ENCODE measurements at places on chromosomes 7 and 10.

DNA sequence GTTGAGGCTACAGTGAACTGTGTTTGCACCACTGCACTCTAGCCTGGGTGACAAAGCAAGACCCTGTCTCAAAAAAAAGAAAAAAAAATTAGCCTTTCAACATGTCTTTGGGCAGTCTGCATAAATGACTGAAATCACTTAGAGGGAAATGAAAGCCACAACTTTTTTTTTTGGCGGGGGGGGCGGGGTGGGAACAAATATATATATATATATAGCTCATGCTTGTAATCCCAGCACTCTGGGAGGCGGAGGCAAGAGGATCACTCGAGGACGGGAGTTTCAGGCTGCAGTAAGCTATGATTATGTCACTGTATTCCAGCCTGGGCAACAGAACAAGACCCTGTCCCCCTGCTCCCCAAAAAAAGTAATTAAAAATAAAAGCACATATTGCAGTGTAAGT, 23.4 kb upstream of the MICU1 start:
- DNase-seq = no peak

GRCh38 chr7:44764665-44765578, 16.3 kb downstream of the ZMIZ2 start:
- DNase-seq = no peak

- DNase-seq = no peak
Measured at GRCh38 chr10:33189363-33189762, 145.1 kb downstream of the NRP1 start.

- no peak for DNase-seq
Measured at GRCh38 chr7:81859433-81859832, 89.6 kb upstream of the HGF start.

- no peak for DNase-seq
Measured at GRCh38 chr7:69966766-69967591, 368.7 kb downstream of the AUTS2 start.

GRCh38 chr7:140656548-140657515, 15.9 kb upstream of the ADCK2 start:
- DNase-seq = no peak

DNA sequence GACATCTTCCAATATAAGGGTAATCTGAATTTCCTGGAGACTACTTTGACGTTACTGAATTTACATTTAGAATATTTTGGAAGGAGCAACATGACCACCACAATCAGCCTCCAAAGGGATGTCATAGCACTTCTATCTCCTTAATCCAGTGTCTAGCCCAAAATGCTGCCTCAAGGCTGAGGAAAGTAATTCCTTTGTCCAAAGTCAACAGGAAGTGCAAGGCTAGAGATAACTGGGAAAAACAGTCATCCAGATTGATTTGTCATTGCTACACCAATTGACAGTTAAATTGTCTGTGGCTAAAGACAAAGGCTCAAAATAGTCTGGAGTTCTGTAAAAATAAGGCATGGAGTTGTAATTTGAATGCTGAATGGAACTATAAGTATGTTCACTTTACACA, 3.9 kb upstream of the TFPI2 start:
- no peak for DNase-seq

GRCh38 chr10:71260622-71261325, 48.4 kb downstream of the UNC5B start:
- DNase-seq = no peak

DNA sequence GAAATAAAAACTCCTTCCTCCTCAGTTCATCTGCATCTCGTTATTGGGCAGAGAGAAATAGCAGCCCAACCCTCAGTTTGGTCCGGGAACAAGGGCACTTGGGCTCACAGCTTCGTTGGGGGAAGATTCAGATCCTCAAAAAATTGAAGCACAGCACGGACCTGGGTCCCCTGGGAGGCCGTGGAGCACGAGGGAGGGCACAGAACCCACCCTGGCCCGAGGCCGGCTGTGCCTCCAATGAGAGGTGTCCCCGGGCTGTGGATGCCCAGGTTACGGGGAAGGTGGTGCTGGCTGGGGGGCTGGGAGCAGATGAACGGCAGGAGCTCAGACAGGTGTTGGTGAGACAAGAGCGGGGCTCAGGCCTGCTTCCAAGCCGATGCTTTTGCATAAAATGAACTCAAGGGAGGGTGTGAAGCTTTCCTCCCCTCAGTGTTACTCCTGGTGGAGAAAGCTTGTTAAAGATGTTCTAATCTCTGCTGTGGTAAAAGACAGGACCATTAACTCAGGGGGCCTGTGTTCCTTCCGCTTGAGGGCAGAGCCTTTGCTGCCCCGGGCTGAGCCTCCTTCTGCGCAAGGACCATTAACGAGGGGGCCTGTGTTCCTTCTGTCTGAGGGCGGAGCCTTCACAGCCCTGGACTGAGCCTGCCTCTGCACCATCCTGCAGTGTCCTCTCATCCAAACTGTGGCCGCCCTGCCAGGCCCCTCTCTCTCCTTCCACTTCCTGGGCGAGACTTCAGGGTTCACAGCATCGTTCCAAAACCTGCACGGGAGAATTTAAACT, 302.2 kb downstream of the ADARB2 start:
- DNase-seq = no peak

- DNase-seq = no peak
Measured at GRCh38 chr7:138665669-138666140, 35.5 kb downstream of the SVOPL start.

DNA sequence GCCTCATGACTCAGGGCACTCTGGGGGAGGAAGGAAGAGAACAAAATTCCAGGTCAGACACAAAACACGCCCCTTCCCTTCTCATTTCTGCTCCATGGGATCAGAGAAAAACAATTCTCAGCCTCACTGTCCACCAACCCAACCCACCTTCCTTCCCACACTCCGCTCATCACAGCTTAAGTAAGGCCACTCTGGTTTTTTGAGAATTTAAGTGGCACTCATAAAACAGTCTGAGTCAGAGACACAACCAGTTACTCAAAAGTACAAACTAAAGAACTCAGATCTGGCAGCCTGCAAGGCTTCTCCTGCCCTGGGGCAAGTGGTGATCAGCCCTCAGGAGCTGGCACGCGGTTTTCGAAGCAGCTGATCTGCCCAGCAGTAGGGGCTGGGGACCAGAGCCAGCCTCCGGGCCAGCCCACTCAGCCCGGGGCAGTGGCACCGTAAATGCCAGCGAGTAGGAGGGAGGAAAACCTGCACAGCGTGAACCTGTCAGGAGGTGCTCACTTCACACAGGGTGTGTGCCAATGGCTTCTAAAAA, 39.1 kb upstream of the ABLIM1 start:
- no peak for DNase-seq

- no peak for DNase-seq
Measured at GRCh38 chr10:85604884-85605283, 761.7 kb downstream of the GRID1 start.

GRCh38 chr7:133853706-133854276, 273.3 kb upstream of the LRGUK start:
- DNase-seq = no peak

DNA sequence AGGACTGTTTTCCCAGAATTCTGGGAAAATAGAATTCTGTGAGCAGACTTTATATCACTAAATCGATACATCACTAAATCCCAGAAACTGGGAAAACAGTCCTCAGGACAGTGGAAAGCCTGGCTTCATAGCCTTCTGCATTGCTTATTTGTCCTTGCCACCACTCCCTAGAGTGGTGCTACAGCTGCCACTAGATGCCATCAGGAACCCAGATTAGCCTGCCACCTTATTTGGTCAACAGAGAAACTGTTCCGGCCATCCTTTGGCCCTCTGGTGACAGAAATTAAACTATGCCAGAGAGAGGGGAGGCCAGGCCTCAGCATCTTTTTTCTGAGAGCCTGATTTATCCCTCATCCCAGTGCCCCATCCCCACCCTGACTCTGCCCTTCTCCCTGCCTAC, 19.6 kb upstream of the NFKB2 start:
- no peak for DNase-seq

DNA sequence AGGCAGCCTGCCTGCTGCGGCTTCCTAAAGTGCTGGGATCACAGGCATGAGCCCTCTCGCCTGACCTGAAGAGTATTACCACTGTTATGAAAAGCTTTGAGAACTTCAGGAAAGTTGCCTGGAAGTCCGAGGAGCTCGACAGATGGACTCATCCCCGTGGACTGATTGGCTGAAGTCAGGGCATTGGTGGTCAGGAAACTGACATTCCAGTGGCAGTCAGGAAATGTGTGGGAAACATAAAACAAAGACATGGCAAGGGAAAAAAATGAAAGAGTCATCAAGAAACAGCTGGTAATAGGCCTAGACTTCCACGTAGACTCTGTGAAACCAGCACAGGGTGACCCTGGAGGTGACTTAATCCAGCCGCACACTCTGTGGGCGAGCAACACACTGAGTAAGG, 123.3 kb downstream of the CDH23 start:
- DNase-seq = no peak

DNA sequence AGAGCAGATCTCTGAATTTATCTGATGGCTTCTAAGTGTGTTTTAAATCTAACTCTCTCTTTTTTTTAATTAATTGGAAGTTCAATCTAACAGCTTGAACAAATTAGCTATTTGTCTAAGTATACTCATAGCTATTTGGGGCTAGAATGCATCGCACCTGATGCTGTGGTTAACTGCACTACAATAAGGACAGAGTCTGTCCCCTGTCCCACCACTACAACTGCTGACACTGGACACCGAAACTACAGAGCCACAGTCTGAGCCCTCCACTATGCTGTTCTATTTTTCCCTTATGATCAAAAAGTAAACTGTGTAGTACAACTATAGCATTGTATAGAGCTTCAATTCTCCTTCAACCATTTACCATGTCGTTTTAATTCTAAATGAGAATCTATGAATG, 89.4 kb upstream of the AHR start:
- no peak for DNase-seq

GRCh38 chr7:134963036-134963435, 23.3 kb upstream of the AGBL3 start:
- no peak for DNase-seq

- no peak for DNase-seq
Measured at GRCh38 chr7:41887416-41887815, 184.5 kb upstream of the INHBA start.

DNA sequence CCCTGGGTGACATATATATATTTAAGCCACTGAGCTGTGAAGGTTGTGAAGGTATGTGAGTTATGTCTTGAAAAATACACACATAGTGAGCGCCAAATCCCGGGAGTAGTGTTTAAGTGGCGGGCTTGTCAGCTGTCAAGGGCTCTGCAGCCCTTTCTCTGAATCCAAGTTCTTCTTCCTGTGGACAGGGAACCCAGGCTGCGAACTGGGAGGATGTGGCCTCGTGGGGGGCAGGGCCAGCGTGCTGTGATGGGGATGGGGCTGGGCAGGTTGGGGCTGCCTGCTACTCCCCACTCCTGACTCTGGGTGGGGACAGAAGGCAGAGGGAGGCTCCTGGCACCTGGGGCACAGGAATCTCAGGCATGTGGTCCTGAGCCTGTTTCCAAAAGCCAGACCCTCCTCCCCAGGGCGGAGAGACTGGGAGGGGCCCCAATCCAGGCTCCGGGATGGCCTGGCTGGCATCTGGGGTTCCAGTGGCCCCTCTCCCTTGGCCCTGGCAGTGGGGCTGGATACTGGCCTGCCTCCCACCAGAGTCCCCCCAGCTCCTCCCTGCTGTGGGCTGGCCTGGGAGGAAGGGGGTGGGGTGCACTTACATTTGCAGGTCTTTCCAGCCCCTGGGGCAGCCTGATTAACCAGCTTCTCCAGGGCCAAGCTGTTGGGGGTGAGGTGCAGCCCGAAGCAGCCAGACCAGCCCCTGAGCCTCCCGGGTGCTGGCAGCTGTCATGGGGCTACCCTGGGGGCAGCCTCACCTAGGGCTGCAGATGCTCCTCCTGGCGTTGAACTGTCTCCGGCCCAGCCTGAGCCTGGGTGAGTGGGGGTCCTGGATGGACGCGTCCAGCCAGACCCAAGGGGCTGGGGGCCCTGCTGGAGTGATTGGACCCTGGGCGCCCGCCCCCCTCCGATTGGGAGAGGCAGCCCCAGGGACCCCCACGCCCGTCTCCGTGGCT, at the start of gene UPK3B:
TSS of gene UPK3B (plus strand) at position 622 of the 947 bp plus-strand sequence. CDS start at position 723, 101 bp downstream.
- no peak for DNase-seq

GRCh38 chr10:3639546-3639945, 145.5 kb downstream of the KLF6 start:
- DNase-seq = no peak

GRCh38 chr10:84854439-84854838, 526.0 kb downstream of the CCSER2 start:
- DNase-seq = no peak

DNA sequence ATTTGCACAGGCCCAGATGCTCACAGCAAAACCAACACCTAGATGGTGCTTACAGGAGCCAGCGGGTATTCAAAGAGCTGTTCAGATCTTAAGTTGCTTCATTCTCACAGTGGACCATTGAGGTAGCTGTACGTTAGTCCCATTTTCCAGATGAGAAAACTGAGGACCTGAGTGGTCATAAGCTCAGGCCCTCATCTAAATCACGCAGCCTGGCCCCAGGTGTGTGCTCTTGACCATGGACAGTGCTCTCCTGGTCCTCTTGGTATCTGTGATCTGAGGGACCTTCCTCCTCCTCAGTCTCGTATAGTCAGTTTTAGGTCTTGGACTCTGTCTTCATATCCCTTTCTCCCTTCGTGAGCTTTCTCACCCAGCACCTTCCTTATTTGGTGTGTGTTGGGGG, 43.7 kb downstream of the HTRA1 start:
- DNase-seq = no peak

DNA sequence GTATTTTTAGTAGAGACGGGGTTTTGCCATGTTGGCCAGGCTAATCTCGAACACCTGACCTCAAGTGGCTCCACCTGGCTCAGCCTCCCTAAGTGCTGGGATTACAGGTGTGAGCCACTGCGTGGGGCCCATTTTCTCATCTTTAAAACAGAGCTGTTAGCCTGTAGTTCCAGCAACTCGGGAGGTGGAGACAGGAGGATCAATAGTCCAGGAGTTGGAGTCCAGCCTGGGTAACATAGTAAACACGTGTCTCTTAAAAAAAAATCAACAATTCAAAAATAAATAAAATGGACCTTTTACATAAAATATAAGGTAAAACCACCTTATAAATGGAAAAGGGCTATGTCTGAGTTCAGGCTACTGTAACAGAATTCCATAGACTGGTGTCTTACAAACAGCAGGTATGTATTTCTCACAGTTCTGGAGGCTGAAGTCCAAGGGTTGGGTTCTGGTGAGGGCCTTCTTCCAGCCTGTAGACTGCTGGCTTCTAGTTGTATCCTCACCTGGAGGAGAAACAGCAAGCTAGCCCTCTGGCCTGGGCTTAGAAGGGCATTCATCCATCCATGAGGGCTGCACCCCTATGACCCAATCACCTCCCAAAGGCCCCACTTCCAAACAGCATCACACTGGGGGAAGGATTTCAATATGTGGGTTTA, 7.0 kb upstream of the PVRIG start:
- no peak for DNase-seq

GRCh38 chr7:142248-142941, 50.0 kb upstream of the FAM20C start:
- no peak for DNase-seq

- DNase-seq = no peak
Measured at GRCh38 chr7:46603296-46603752, 682.3 kb upstream of the IGFBP3 start.

All from activated gamma-delta T cell treated with anti-CD3 and anti-CD28 coated beads, Interleukin-2, amount 50 U/mL, for 16 hours (primary cell).